ENCODE measurements at places on chromosomes 13 and 19. TPM values are rescaled to one million over a fixed set of nuclear protein-coding genes. Genes with fewer than 3 reads are reported as not detected.

Gene GPC5
- total RNA-seq: 2.7 TPM

GRCh38 chr13:35365883-35366282 lies 110.6 kb downstream of the MAB21L1 start:
- no peak overlapping the region for H3K27ac ChIP-seq
- peaks cover 23% of the 10 kb centered on the region for H3K36me3 ChIP-seq
- no peaks in the 10 kb centered on the region for H3K4me1 ChIP-seq
- no peaks in the 10 kb centered on the region for H3K27me3 ChIP-seq
- no peak overlapping the region for H3K4me3 ChIP-seq
- no peak for DNase-seq

- H3K4me1 ChIP-seq: peaks cover 4% of the 10 kb centered on the region
- DNase-seq: no peak
- no peaks in the 10 kb centered on the region for H3K27me3 ChIP-seq
- H3K4me3 ChIP-seq: no peak overlapping the region
- H3K27ac ChIP-seq: peak overlapping the region; percentile 53
These were observed 2.2 kb upstream of the COLGALT1 start for GRCh38 chr19:17553256-17553655.

Gene LRG1
- total RNA-seq: 0.16 TPM

- no peaks in the 10 kb centered on the region for H3K36me3 ChIP-seq
- peaks cover 48% of the 10 kb centered on the region for H3K4me1 ChIP-seq
- no peak overlapping the region for H3K4me3 ChIP-seq
- DNase-seq: no peak
- no peak overlapping the region for H3K27ac ChIP-seq
- H3K27me3 ChIP-seq: no peaks in the 10 kb centered on the region
These were observed 277.3 kb downstream of the FOXO1 start for GRCh38 chr13:40389081-40389641.

Gene TMEM145
- total RNA-seq: 0.25 TPM

Gene LSM14A
- 164 TPM for total RNA-seq

Gene KLK12
- total RNA-seq: not detected

- H3K4me1 ChIP-seq: peaks cover 17% of the 10 kb centered on the region
- peaks cover 25% of the 10 kb centered on the region for H3K36me3 ChIP-seq
- peak; percentile 71 for DNase-seq
- peak within 1 kb of the TSS; percentile 96 for H3K27ac ChIP-seq
- H3K27me3 ChIP-seq: no peaks in the 10 kb centered on the region
These were observed at the start of gene ZNF100 for GRCh38 chr19:21767065-21767800. Gene ZNF100, minus strand, starts transcription at chr19:21767579. Its CDS starts 150 bp downstream, at chr19:21767429.

- no peaks in the 10 kb centered on the region for H3K27me3 ChIP-seq
- H3K4me3 ChIP-seq: no peak overlapping the region
- H3K36me3 ChIP-seq: no peaks in the 10 kb centered on the region
- no peak for DNase-seq
- no peak overlapping the region for H3K27ac ChIP-seq
These were observed 282.9 kb upstream of the SLITRK6 start for GRCh38 chr13:86082121-86082520.

DNA sequence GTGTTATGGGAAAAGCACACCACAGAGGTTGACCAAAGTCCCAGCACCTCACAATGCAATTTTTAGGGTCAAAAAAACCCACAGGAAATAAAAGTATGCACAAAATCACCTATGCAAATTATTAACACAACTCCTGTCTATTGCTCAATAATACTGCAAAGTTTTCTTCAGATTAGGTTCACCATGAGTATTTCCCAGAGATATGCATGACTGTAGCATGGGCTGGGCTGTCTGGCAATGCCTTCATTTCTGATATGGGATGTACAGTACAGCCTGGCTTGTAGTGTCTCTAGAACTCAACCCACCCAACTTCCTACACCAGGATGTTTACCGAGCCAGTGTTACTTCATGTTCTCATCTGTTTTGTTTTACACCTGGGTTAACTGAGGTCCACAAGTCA lies 698.7 kb upstream of the ARGLU1 start:
- no peak for DNase-seq
- H3K27me3 ChIP-seq: no peaks in the 10 kb centered on the region
- H3K4me3 ChIP-seq: no peak overlapping the region
- H3K27ac ChIP-seq: no peak overlapping the region
- H3K4me1 ChIP-seq: peaks cover 5% of the 10 kb centered on the region

- H3K27ac ChIP-seq: no peak overlapping the region
- H3K27me3 ChIP-seq: no peaks in the 10 kb centered on the region
- H3K36me3 ChIP-seq: peaks cover 66% of the 10 kb centered on the region
- DNase-seq: no peak
These were observed 98.9 kb downstream of the ESD start for GRCh38 chr13:46698014-46698413.

- DNase-seq: no peak
- H3K27me3 ChIP-seq: no peaks in the 10 kb centered on the region
- H3K36me3 ChIP-seq: peaks cover 18% of the 10 kb centered on the region
- no peak overlapping the region for H3K27ac ChIP-seq
- H3K4me1 ChIP-seq: peaks cover 3% of the 10 kb centered on the region
These were observed 34.9 kb downstream of the CAB39L start for GRCh38 chr13:49409008-49409407.

GRCh38 chr19:35562336-35562735 lies 1.1 kb downstream of the ATP4A start:
- no peak for DNase-seq
- H3K27me3 ChIP-seq: peaks cover 82% of the 10 kb centered on the region
- no peak overlapping the region for H3K4me3 ChIP-seq
- no peak overlapping the region for H3K27ac ChIP-seq
- H3K36me3 ChIP-seq: no peaks in the 10 kb centered on the region

Gene CDC34
- 106 TPM for total RNA-seq

DNA sequence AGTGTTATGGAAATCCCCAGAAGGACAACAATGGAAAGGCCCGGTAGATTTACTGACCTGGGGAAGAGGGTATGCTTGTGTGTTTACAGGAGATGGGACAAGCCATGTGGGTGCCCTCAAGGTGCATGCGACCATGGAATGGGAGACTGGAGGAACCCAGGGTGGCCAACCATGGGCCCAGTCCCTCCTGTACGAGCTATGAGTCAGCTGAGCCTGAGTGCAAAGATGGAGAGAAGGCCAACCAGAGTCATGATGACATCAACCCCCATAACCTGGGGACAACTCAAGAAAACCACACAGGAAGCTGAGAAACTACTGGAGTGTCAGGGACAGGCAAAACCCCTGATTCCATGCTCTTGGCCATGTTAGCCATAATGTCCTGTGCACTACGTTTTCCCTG lies 7.8 kb downstream of the ZNF350 start:
- peaks cover 86% of the 10 kb centered on the region for H3K36me3 ChIP-seq
- H3K27ac ChIP-seq: no peak overlapping the region
- DNase-seq: no peak
- H3K4me3 ChIP-seq: no peak overlapping the region
- no peaks in the 10 kb centered on the region for H3K27me3 ChIP-seq

Gene PCDH17
- total RNA-seq: 9.6 TPM

- DNase-seq: no peak
- H3K27ac ChIP-seq: no peak overlapping the region
- peaks cover 7% of the 10 kb centered on the region for H3K4me1 ChIP-seq
These were observed 10.6 kb downstream of the RXFP2 start for GRCh38 chr13:31749929-31750328.

Gene LMTK3
- 20.4 TPM for total RNA-seq

Gene TMEM86B
- total RNA-seq: 6.7 TPM

- no peak overlapping the region for H3K27ac ChIP-seq
- H3K27me3 ChIP-seq: peaks cover 4% of the 10 kb centered on the region
- no peak for DNase-seq
- H3K36me3 ChIP-seq: no peaks in the 10 kb centered on the region
These were observed 3.5 kb downstream of the FXYD3 start for GRCh38 chr19:35119091-35119490.

GRCh38 chr19:7524992-7525739 lies 2.7 kb downstream of the MCOLN1 start:
- H3K27ac ChIP-seq: no peak overlapping the region
- H3K4me3 ChIP-seq: no peak overlapping the region
- H3K27me3 ChIP-seq: no peaks in the 10 kb centered on the region
- peaks cover 6% of the 10 kb centered on the region for H3K36me3 ChIP-seq
- H3K4me1 ChIP-seq: peaks cover 10% of the 10 kb centered on the region
- DNase-seq: no peak

- H3K36me3 ChIP-seq: no peaks in the 10 kb centered on the region
- peaks cover 6% of the 10 kb centered on the region for H3K27me3 ChIP-seq
- no peak overlapping the region for H3K4me3 ChIP-seq
- H3K27ac ChIP-seq: no peak overlapping the region
- H3K4me1 ChIP-seq: peaks cover 3% of the 10 kb centered on the region
These were observed 63.8 kb downstream of the ING1 start for GRCh38 chr13:110777251-110777820.

- H3K4me1 ChIP-seq: peaks cover 2% of the 10 kb centered on the region
- no peak for DNase-seq
- no peaks in the 10 kb centered on the region for H3K36me3 ChIP-seq
- H3K4me3 ChIP-seq: no peak overlapping the region
- peaks cover 78% of the 10 kb centered on the region for H3K27me3 ChIP-seq
- no peak overlapping the region for H3K27ac ChIP-seq
These were observed 109.3 kb downstream of the RXFP2 start for GRCh38 chr13:31848621-31849020.

DNA sequence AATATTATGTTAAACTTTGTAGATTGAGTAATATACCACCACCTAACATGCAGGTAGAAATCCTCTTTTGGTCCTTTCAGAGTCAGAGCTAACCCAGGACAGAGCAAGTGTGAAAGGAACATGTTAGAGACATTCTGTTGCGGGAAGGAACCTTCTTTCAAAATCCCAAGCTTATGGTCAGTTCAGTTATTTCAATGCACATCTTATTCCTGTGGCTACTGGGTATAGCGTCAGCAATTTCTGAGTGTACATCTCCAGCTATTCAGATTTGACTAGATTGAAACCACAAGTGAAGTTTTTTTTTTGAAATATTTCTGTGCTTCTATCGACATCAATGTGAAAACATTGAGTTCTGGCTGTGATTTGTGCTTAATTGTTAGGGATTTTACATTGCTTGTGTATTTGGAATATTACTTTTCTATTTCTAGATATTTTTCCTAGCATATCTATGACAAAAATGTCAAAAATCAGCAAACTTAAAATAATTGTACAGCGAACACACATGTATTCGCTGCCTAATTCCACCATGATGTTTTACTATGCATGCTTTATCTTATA lies 165.3 kb downstream of the LMO7 start:
- peaks cover 24% of the 10 kb centered on the region for H3K4me1 ChIP-seq
- no peaks in the 10 kb centered on the region for H3K27me3 ChIP-seq
- DNase-seq: no peak
- H3K36me3 ChIP-seq: peaks cover 28% of the 10 kb centered on the region

DNA sequence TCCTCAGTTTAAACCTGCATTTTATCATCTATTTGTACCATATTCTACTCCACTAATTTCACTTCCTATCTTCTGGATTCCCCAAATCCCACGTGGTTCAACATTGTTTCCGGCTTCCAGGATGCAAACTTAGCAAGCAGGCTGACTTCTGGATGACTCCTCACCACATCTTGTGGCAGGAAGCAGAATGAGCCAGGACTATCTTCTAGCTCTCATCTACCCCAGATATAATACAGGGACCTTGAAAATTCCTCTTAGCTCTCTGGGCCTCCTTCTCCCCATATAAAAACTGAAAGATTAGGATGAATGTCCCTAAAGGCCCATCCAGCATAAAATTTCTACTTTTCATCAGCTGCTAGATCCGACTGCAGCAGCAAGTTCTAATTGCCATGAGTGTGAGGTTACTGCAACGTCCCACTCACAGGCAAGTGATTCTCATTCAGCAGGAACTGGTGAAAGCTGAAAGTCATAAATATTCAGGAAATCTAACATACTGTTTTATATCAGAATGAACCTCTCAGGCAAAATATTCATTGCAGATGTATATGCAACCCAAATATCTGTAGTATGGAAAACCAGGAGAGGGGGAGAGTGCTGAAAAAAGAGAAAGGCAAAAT lies 93.4 kb downstream of the KCTD12 start:
- no peaks in the 10 kb centered on the region for H3K27me3 ChIP-seq
- H3K36me3 ChIP-seq: no peaks in the 10 kb centered on the region
- H3K4me1 ChIP-seq: peaks cover 25% of the 10 kb centered on the region
- peak overlapping the region; percentile 36 for H3K27ac ChIP-seq

Gene WIZ
- 57.5 TPM for total RNA-seq

DNA sequence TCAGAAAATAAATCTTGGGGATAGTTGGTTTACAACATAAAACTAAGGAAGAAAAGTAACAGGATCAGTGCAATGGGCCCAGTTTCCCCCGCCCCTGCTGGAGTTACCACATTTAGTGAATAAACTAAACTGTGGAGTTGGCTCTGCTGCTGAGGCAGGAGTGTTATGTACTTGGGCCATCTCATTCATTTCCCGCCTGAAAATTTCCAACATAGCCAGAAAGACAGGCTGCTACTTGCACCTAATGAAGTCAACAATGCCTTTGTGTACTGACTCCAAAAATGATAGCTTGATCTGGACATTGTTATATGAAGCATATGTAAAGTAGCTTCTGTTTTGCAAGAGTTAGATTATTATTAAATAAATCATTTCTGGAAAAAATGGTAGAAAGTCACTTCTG lies 7.9 kb upstream of the RNASEH2B start:
- no peak overlapping the region for H3K4me3 ChIP-seq
- H3K27ac ChIP-seq: no peak overlapping the region
- H3K36me3 ChIP-seq: no peaks in the 10 kb centered on the region
- H3K4me1 ChIP-seq: peaks cover 10% of the 10 kb centered on the region
- no peak for DNase-seq

- no peak for DNase-seq
- no peaks in the 10 kb centered on the region for H3K27me3 ChIP-seq
- H3K4me1 ChIP-seq: no peaks in the 10 kb centered on the region
- H3K27ac ChIP-seq: no peak overlapping the region
- H3K4me3 ChIP-seq: no peak overlapping the region
These were observed 209.7 kb downstream of the LACC1 start for GRCh38 chr13:44089452-44089851.

DNA sequence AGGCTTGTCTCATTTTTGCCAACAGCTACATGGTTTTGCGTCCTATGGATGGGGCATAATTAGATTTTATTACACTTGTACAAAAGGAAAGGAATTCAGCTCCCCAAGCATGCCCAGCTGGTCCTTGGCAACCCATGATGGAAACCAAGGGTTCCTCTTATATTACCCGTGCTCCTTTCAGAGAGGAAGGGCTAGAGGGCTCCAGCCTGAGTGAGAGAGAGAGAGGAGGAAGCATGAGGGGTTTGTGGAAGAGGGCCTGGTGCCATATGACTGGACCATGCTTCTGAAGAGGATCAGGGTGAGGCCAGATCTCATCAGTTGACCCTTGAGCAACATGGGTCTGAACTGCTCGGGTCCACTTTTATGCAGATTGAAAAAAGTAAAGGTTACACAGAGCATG lies 3.5 kb upstream of the RPS9 start:
- H3K27ac ChIP-seq: peak overlapping the region; percentile 71
- no peak overlapping the region for H3K4me3 ChIP-seq
- no peaks in the 10 kb centered on the region for H3K27me3 ChIP-seq
- no peak for DNase-seq

- no peak overlapping the region for H3K4me3 ChIP-seq
- no peak overlapping the region for H3K27ac ChIP-seq
- H3K36me3 ChIP-seq: no peaks in the 10 kb centered on the region
- no peaks in the 10 kb centered on the region for H3K27me3 ChIP-seq
These were observed 11.7 kb downstream of the LCP1 start for GRCh38 chr13:46170268-46170667.

All from mesothelial cell of epicardium (in vitro differentiated cells).